Activated CD4-positive, alpha-beta T cell treated with anti-CD3 and anti-CD28 coated beads, Interleukin-2, Interleukin-6, amounts not matched to agents 100 ng/mL and 50 ng/mL, durations not matched to agents 16 hours and 8 hours (primary cell): ENCODE measurements at places on chromosomes 13 and 19.

DNA sequence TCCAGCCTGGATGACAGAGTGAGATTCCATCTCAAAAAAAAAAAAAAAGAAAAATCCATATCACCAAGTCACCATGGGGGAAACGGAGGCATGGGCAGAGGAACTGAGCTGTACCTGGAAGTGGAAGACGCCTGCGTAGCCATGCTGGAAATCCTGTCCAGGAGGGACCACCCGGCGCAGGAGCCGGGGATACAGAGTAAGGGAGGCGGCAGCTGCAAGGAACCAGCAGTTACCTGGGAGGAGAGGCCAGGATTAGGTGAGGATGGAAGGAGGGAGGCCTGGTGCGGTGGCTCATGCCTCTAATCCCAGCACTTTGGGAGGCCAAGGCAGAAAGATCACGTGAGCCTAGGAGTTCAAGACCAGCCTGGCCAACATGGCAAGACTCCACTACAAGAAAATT, 2.0 kb downstream of the CAPN12 start:
- DNase-seq = no peak

- no peak for DNase-seq
These were observed 208.9 kb downstream of the DCT start for GRCh38 chr13:94270556-94270955.

GRCh38 chr19:1864480-1865171, 1.2 kb upstream of the KLF16 start:
- DNase-seq = peak; percentile 77

DNA sequence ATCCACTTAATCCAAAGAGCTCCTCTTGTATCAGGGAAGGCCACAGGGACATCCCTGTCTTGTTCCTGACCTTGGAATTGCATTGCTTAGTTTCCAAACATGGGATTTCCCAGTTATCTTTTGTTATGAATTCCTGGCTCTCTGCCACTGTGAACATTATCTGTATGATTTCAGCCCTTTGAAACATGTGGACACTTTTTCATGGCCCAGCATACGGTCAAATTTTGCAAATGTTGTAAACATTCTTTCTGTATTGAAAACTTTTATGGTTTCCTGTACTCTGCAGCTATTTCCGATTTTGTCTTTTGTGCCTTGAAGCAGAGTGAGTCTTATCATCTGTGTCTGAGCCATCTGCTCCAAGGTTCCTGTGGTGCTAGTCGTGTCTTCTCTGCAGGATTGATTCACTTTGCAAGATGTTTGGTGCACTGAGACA, 4.5 kb upstream of the CFAP97D2 start:
- DNase-seq = no peak

DNA sequence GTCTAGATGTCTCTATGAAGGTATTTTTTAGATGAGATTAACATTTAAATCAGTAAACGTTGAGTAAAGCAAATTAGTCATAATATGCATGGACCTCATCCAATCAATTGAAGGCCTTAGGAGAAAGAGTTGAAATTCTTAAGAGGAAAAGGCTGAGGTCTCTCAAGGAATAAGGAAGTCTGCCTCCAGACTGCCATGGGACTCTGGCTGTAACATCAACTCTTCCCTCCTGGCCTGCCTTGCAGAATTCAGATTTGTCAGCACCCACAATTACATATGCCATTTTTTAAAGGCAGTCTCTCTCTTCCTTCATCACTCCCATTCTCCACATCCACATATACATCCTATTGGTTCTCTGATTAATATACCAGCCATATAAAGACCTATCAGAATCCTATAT, 28.8 kb upstream of the INTS6 start:
- DNase-seq = no peak

DNA sequence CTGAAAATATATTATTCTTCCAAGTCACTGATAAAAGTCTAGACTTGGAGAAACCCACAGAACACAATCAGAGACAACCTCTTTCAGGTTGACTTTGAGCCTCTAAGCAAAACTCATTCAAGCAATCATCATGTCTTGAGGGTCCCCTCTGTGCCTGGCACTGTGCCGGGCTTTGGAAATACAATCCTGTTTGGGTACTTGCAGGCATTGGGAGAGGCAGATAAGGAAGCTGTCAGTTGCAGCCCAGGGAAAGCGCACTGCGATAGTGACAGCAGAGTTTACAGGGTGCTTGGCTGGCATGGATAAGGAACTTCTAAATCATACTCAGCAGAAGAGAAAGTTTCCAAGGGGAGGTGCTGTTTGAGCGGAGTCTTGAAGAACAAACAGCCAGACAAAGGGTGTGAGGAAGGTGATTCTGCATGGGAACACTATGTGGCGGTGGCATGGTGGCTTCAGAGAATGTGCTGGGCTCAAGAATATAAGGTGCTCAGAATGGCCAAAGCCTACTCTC, 9.1 kb downstream of the SERP2 start:
- DNase-seq = no peak

DNA sequence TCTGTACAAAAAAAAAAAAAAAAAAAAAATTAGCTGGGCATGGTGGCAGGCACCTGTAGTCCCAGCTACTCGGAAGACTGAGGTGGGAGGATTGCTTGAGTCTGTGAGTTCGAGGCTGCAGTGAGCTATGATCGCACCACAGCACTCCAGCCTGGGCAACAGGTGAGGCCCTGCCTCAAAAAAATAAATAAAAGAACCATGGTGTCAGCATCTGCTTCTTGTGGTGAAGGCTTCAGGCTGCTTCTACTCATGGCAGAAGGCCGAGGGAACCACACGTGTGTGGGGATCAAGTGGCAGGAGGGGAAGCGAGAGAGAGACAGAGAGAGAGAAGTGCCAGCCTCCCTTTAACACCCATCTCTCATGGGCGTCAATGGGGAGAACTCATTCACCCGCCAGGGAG, 13.5 kb downstream of the BCL3 start:
- DNase-seq = no peak

DNA sequence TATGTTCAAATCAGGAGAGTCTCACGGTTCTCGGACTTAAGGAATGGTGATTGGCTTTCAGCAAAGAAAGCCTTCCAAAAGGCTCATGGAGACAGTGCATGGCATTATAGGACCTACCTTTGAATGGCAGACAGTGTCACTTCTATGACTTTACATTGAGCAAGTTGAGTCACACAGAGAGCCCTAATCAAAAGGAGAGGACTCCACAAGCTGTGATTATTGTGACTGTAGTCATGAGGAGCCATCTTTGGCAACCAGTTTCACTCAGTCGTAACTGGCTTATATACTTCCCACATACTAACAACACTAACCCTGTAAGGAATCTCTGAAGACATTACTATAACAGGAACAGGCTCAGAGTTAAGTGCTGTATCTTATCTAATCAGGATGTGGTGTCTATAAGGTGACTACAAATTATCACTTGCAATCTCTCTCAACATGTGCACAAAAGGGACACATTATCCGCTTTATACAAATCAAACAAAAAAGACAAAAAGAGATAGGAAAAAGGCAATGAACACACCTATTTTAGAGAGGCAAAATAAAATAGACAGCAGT, 6.1 kb downstream of the LGALS14 start:
- DNase-seq = no peak

GRCh38 chr19:20664901-20665781, 3.8 kb upstream of the ZNF626 start:
- no peak for DNase-seq

DNA sequence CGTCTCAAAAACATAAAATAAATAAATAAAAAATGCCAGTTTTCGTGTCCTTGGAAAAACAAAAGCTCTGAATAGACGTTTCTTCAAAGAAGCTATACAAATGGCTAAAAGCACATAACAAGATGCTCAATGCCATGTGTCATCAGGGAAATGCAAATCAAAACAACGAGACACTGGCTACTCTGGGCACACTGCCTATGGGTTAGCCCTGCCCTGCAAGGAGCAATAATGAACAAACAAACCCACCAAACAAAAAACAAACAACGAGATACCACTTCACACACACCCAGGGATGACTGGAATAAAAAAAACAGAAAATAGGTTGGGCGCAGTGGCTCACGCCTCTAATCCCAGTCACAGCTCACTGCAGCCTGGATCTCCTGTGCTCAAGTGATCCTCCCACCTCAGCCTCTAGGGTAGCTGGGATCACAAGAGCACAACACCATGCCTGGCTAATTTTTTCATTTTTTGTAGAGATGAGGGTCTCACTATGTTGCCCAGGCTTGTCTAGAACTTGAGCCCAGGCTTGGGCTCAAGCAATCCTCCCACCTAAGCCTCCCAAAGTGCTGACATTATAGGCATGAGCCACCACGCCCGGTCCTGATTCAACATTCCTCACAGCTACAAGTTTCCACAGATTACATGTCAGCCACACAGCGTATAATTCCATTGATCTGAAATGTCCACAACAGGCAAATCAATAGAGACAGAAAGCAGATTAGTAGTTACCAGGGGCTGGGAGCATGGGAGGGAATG, 15.5 kb upstream of the ISYNA1 start:
- DNase-seq = no peak

- DNase-seq = no peak
These were observed 52.3 kb downstream of the CRTC1 start for GRCh38 chr19:18735752-18736151.

DNA sequence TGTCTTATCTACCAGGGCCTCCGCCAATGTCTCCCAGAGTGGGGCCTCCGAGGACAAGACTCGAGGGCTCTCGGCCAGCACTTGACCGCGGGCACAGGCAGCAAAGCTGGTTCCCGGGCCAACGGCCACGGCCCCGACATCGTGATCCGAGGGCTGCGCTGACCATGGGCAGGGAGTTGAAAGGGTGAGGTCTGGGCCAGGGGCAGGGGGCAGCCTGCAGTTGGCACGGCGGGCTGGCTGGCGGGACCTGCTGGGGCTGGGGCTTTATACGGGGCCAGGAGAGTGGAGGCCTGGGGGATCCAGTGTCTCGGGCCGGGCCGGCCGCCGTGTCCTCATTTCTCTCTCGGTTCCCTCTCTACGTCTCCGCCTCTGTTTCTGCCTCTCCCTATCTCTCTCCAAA, 9.8 kb upstream of the LINGO3 start:
- DNase-seq = no peak

GRCh38 chr13:59444210-59444857, 719.4 kb downstream of the DIAPH3 start:
- no peak for DNase-seq

DNA sequence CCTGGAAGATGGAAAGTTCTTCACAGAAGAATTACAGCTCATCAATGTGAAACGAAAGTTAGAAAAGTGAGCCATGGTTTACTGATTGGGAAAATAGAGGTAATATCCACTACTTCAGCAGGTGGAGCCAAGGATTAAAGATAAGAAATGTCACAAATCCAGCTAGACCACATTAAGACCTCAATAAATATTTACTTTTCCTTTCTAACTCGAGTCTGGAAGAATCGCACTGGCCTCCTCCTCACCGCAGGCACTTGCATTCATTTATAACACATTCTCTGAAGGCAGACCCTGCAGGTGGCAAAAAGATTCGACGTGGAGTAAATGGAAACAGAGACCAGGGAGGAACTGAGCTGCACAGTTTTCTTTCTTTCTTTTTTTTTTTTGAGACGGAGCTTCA, 7.4 kb downstream of the SLC35E1 start:
- no peak for DNase-seq

DNA sequence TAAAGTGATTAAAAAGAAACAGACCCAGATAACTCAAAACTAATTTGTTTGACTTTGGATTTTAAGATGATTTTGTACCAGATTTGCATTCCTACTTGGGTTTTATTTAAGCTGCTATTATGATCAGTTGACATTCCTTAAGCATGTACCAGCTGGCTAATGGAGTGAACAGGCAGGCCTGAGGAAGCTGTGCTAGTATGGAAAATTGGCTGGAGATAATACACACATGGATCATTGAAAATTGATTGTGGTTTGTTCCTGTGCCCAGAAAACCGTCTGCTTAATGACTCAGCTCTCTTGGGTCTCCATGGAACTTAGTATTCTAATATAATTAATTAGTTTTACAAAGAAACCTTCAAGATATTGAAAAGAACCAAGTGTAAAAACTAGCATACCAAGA, 22.6 kb downstream of the POLR1D start:
- DNase-seq = no peak

DNA sequence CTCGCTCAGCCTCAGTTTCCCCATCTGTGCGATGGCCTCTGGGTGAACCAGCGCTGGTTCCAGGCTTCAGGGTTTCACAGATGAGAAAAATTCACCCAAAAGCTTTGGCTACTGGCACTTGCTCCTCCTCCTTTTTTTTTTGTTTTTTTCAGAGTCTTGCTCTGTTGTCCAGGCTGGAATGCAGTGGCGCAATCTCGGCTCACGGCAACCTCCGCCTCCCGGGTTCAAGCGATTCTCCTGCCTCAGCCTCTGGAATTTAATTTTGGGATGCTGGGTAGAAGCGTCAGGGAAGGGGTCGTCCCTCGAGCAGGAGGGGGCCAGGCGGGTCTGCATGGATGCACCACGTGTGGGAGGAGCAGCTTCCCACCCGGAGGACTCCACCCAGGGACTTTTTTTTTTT, 7.0 kb downstream of the PRSS57 start:
- no peak for DNase-seq

GRCh38 chr13:58806401-58806800, 1174.9 kb downstream of the PCDH17 start:
- no peak for DNase-seq

GRCh38 chr19:34229721-34230120, 24.6 kb upstream of the GARRE1 start:
- peak; percentile 61 for DNase-seq

- DNase-seq = no peak
These were observed 8.4 kb downstream of the ZNF573 start for GRCh38 chr19:37770985-37771384.

GRCh38 chr19:31772915-31773314, 423.7 kb upstream of the TSHZ3 start:
- no peak for DNase-seq

- no peak for DNase-seq
These were observed 450 bp downstream of the NDUFA11 start for GRCh38 chr19:5903056-5903623.

DNA sequence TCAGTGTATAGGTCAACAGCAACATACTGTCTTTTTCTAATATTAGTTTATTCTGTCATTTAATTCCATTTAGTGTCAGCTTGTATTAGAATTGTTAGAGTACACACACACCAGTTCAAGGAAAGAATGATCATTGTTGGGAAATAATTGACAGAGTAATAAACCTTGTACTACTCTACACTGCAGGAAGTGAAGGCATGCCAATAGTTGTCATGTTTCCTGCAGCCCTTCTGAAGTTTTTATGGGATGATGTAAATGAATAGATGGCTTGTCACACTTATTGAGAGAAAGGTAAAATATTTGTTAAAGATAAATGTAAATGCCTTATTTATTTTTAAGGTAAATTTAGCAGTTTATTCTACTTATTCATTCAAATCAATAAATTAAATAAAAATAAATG, 306.9 kb upstream of the KLHL1 start:
- DNase-seq = no peak

DNA sequence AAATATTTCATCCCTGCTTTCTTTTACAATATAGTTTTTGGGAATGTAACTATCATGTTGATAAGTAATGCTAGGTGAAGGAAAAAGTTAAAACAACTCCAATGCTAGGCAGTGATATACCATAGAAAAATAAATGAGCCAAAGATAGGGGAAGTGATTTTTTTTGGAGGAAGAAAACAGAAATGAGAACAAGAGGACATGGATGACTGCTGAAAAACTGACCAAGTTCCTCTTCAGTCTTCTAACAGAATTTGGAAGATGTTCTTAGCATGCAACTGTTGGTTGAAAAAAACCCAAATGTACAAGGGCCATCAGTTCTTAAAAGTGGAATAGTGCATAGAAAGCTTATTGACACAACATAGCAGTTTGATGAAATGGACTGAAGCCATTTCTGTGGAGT, 262.5 kb upstream of the STARD13 start:
- DNase-seq = no peak

GRCh38 chr13:114074671-114075315, 57.6 kb downstream of the RASA3 start:
- DNase-seq = no peak
